Stimulated activated CD8-positive, alpha-beta memory T cell treated with anti-CD3 and anti-CD28 coated beads, Interleukin-4, amount 100 ng/mL, for 4 hours (primary cell): ENCODE measurements at places on chromosomes 1 and 21.

DNA sequence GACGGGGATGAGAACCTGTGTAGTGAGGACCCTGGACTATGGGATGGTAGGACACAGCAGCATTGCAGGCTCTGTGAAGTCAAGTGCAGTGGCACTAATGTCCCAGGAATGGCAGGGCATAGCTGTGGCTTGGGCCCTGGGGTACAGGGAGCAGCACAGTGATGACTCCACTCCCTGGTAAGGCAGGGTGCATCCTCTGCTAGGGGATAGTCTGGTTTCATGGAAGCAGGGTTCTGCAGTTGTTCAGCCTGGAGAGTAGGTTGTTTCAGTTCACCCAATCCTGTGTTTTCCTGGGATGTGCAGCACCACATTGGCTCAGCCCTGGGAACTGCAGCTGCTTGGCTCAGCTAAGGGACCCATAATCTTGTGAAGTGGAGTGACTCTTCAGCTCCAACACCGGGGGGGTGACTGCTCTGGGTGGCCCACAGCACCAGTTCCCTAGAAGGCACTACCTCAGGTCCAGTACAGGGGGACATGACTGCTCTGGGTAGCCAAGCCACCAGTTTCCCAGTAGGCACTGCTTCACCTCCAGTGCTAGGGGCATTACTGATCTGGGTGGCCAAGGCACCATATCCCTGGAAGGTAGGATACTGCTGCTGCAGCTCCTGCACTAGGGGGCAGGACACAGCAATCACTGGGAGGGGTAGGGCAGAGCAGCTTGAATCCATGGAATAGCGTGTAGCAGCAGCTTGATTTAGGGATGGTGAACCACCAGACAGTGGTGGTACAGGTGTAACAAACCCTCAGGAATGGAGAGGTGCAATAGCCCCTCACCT, 15.3 kb upstream of the C1orf185 start:
- no peak for DNase-seq

GRCh38 chr1:3543076-3544039, 68.0 kb downstream of the MEGF6 start:
- DNase-seq, result no peak

DNA sequence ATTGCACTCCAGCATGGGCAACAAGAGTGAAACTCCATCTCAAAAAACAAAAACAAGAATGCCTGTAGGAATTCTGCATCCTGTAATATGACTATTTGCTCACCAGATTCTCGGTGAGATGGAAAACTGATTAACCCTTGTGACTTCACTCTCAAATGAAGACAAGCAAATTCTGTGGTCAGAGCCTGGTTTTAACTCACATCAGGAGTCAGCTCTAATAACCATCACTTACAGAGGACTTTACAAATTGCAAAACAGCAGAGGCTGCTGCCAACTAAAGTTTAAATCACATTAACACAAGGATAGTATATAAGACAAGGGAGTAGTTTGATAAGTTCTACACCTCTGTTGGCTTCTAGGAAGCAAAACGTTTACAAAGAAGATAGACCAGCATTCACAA, 35.7 kb upstream of the FAM163A start:
- no peak for DNase-seq

- DNase-seq, result no peak
Observed at GRCh38 chr1:111444031-111444430, 5.0 kb downstream of the WDR77 start.

GRCh38 chr1:176471338-176472121, 8.6 kb downstream of the PAPPA2 start:
- no peak for DNase-seq

- DNase-seq, result no peak
Observed at GRCh38 chr1:33962061-33962460, 98.2 kb downstream of the HMGB4 start.

GRCh38 chr1:9084906-9085305, 15.5 kb upstream of the SLC2A5 start:
- DNase-seq, result no peak

DNA sequence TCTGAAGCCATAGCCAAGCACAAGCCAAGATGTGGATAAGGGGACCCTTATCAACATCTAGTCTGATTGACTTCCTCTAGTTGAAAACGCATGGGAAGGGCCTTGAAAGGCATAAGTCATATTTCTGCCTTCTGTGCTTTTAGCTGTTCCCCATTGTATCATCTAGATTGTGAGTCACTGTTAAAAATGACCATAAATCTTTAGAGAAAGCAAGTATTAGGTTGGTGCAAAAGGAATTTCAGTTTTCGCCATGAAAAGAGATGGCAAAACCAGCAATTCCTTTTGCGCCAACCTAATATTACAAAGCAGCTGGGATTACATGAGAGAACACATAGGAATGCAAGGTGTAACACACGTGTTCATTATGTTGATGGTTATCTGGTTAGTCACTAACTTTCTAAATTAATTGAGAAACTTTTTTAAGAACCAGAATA, 63.6 kb downstream of the CLIC6 start:
- no peak for DNase-seq

DNA sequence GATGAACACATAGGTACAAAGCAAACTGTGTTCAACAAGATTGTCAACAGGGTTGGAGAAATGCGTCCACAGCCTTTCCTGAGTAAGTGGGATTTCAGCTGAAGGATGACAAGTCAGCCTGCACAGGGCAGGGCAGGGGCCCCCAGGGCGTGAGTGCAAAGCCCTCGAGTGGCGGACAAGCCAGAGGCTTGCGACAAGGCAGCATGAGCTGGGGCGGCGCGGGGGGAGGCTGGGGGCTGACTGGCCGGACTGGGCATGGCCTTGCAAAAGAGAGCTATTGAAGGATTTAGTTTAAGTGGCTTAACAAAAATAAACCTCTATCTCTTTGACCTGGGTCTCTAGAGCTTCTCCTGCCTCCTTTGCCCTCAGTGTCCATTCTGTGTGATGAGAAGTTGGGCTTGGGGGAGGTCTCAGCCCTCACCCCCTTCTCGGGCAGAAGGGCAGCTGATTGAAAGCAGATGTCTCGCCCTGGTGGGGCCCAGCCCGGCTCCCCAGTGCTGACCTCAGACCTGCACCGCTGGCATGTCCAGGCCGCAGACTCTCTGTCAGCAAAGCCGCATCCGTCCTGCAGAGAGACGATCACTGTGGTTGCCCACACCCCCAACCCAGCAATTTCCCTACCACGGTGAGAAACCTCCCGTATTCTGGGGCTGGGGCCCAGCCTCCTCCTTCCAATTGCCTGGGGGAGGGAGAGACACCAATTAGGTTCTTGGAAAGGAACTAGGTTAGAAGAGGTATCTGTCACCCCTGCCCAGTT, 24.3 kb upstream of the EPS8L3 start:
- no peak for DNase-seq

GRCh38 chr1:6241887-6242740, 1.9 kb upstream of the HES3 start:
- no peak for DNase-seq

GRCh38 chr1:28150125-28150780, 26.2 kb downstream of the PTAFR start:
- DNase-seq, result no peak

DNA sequence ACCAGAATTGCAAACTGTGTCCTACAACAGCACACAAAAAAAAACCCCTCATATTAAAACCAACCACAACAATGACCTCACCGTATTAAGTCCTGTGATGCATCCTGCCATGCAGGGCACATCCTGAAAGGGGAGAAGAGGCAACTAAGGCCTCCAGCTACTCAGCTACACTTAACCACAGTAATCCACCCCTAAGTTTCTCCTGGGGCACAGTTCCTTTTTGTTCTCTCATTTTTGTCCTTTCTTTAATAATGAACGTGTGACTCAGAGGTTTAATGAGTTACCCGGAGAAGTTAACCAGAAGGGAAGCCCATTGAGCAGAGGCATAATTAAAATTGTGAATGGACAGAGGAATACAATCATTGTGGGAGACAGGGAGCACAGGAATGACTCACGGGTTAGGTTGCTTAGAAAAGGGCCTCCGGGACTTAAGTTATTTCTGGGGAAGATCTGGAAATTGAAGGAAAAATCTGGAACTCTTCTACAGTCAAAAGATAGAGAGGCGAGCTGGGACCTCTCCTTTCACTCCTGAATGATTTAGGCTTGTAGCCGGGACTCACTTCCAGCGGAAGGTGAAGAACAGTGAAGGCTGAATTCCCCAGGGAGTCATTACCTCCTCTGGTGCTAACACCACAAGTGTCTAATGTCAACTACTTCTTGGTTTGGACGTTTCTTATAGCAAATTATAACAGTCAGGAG, 36.9 kb upstream of the HIVEP3 start:
- no peak for DNase-seq

DNA sequence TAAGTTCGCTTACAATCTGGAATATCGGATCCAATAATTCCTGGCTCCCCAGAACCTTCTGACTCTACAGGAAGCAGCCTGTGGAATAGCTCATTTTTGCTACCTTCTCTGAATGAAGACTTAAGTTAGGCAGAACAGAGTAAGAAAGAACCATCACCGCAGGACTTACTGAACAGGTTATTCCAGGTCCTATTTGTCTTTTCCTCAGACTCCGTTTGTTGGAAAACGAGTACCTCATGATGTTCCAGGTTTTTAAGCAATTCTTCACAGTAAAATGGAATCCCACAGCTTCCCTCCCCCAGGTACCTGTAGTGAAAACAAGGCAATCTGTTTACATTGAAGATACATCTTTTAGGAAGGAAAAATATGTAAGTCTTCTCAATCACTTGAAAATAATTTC, 59.8 kb downstream of the ADCY10 start:
- no peak for DNase-seq

- no peak for DNase-seq
Observed at GRCh38 chr1:154571964-154572288, 4.3 kb downstream of the CHRNB2 start.

- no peak for DNase-seq
Observed at GRCh38 chr1:244843148-244843978, 7.9 kb downstream of the COX20 start.

GRCh38 chr1:31715087-31715872, 11.5 kb upstream of the COL16A1 start:
- no peak for DNase-seq

DNA sequence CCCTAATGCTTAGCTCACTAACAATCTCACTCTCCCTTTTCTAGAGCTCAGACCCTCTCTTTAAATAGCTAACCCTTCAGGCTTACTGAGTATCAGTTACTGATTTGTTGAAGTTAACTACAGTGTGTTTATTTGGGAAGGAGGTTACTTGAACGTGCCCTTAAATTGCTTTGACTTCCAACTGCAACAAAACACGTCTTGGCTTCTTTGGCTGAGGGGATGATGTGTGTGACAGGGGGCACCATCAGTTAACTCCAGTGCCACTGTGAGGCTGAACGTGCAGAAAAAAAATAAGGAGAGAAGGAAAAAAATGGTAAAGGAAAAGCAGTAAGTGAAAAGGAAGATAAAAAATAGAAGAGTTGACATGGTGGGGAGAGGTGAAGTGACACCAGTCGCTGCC, 75.1 kb upstream of the NRIP1 start:
- DNase-seq, result no peak

- DNase-seq, result no peak
Observed at GRCh38 chr1:78004719-78005447, at the start of gene DNAJB4. TSS of gene DNAJB4 (plus strand) at chr1:78004939. CDS start at chr1:78005111, 172 bp downstream.

DNA sequence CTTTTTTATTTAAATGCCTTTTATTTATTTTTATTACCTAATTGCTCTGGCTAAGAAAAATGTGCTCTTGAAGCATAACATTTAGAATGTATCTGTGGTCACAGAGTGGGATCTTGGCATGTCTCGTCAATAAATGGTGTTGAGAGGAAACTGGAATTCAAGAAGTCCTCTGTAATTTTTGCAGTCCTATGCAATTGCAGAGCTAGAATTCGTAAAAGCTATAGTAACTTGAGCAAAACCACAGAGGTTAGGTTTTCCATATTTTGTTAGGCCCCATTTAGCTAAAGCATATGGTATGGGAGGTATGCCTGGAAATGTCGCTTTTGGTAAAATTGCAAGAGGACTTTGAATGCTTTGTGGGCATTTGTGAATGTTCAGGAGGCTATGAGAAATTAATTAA, 466.7 kb upstream of the NFIA start:
- no peak for DNase-seq

DNA sequence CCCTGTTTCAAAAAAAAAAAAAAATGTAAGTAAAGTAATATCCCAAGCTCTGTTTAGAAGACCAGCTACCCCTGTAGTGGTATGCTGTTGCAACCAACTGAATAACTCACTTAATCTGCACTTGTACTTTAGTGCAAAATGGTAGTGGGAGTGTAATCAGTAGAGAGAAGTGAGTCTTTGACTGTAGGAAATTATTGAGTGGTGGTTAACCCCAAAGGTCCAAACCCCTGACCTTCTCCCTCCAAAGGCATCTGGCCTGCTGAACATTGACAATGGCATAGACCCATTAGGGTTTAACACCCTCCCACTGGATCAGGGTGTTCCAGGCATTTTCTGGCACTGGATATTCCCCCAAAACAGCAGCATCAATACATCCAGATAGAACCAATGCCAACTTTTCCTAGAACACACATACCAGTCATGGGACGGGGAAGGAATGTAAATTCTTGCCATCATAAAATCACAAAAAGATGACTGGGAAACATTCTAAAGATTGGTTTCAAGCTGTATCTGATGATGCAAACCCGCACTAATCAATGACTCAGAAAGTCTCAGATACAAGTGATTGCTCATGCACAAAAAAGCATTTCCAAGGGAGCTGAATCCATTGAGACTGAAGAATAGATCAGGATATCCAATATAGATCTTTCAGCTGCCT, 110.3 kb downstream of the MRPL39 start:
- DNase-seq, result no peak
